ENCODE measurements at places on chromosomes 1 and 21.

DNA sequence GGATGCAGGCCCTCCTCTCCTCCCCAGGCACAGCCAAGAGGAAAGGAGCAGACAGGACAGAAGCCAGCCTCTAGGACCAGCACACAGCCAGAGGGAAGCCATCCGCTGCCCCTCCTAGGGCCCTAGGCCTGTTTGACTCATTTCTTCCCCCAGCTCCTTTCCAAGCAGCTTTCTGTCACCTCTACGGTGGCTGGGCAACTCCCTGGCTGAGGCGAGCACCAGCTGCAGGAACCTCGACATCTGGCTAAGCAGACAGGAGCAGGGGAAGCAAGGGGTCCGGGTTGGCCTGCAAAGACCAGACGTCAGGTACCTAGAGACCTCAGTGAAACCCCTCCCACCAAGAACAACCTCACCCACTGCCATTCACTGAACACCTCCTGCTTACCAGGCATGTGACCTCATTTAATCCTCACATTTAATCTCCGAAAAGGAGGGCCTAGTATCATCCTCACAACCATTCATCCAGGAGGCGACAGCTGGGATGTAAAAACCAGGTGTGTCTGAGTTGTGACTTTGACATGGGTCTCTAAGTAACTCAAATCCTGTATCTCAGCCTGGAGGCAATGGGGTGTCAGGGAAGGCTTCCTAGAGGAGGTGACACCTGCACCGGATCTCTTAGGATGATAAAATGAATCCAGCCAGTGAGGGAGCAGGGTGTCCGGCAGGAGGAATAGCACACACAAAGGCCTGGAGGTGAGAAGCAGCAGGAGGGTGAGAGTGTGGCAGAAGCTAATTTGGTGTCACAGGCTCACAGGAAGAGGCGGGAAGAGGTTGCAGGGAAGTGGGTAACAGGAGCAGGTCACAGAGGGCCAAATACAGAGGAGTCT lies 5.9 kb downstream of the LRP8 start:
- DNase-seq, result no peak

- DNase-seq, result no peak
Observed at GRCh38 chr1:36836196-36836883, 198.0 kb downstream of the GRIK3 start.

GRCh38 chr1:1779691-1780597 lies 1.7 kb upstream of the NADK start:
- peak; percentile 30 for DNase-seq

- DNase-seq, result no peak
Observed at GRCh38 chr1:47367651-47368050, 34.1 kb downstream of the CMPK1 start.

- no peak for DNase-seq
Observed at GRCh38 chr1:54597455-54598030, 25.8 kb downstream of the FAM151A start.

- DNase-seq, result no peak
Observed at GRCh38 chr1:203225071-203225470, 4.4 kb downstream of the CHIT1 start.

DNA sequence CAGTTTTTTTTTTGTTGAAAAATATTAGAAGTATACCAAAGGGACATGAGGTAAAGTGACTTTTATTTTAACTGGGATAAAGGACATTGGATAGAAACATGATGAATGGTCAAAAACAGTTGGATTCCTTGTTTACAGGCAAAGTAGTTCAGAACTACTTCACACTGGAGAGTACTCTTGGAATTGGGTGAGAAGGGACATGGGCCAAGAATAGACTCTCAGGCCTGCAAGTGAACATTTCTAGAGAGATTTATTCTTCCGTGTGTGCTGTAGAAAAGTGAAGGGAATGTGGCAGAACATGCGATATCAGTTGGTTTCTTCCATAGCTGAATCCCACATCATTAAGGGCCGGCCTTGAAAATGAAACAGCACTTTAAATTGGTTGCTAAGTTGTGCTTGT lies 290.5 kb downstream of the ADGRL2 start:
- DNase-seq, result no peak

- DNase-seq, result no peak
Observed at GRCh38 chr21:40768056-40768455, 78.9 kb downstream of the DSCAM start.

- no peak for DNase-seq
Observed at GRCh38 chr1:225844236-225845061, 34.5 kb downstream of the EPHX1 start.

- peak; percentile 83 for DNase-seq
Observed at GRCh38 chr1:204431310-204432184, 19.9 kb upstream of the PPP1R15B start.

GRCh38 chr1:153805042-153805745 lies 30.0 kb downstream of the SLC27A3 start:
- no peak for DNase-seq

GRCh38 chr1:56081173-56081572 lies 498.2 kb downstream of the PLPP3 start:
- no peak for DNase-seq

DNA sequence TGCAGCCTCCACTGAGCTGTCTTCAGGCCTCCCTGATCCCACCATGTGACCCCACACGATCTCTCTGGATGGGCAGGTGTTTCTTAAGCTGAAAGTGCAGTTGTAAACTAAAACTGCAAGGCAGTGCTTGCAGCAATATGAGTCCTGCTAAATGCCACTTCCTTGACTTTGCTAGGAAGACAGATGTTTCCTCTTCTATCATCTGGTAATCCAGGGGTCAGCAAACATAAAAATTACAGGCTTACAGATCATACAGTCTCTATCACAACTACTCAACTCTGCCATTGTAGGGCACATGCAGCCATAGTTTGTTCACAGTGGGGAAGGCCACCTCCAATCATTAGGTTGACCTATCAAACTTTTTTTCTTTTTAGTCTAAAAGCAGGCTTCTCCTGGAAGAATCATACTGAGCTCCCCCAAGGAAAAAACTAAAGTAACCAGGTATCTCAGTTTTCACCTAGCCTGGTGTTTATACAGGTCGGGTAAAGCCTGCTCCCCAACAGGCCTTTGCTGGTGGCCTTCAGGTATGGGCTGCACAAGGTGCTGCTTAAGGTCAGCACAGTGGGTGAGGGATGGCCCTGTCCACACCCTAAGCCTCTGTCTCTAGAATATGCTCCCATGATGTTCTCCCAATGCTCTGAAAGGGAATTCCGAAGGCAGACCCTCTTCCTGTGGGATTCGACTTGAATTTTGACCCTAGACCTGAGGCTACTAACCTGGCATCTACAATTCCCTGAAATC lies 10.8 kb downstream of the ABCA4 start:
- DNase-seq, result no peak

DNA sequence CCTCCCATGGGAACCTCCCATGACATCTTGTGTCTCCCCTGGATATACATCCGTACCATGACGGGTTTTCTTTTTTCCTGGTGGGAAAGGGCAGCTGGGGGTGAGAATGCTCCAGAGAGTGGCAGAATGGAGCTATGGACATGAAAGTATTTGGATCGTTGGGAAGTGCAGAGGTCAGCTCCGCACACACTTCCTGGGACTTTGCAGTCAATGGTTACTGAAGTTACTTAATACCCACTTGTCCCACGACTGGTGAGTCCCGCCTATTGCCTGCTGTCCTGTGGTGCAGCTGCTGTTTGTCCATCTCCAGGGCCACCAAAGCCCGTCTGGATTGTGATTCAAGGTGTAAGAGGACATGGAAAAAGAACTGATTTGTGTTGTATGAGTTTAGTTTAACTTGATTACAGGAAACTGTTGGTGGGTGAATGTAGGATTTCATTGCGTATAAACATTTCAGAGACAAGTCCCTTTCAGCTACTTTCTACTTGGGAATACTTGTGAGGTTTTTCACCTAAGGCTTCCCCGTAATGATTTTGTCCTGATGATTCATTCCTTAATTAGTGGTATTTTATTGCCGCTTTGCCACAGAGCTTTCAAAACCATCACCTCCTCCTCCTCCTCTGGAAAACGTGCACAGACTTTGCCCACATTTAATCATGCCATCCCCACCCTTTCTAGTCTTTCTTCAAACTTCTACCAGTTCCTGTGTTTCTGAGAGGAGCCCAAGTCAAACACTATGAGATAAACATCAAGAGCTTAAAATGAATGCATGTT lies 308.8 kb downstream of the KIF26B start:
- DNase-seq, result no peak

DNA sequence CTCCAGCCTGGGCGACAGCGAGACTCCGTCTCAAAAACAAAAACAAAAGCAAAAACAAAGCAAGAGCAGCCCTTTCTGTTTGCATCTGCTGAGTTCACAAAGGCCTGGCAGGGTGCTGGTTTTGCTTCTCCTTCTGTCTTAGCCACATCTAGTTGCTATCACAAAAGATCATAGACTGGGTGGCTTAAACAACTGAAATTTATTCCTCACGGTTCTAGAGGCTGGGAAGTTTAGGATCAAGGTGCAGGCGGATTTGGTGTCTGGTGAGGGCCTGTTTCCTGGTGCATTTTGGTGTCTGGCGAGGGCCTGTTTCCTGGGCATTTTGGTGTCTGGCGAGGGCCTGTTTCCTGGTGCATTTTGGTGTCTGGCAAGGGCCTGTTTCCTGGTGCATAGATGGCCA lies 471.3 kb downstream of the CAMTA1 start:
- DNase-seq, result no peak

DNA sequence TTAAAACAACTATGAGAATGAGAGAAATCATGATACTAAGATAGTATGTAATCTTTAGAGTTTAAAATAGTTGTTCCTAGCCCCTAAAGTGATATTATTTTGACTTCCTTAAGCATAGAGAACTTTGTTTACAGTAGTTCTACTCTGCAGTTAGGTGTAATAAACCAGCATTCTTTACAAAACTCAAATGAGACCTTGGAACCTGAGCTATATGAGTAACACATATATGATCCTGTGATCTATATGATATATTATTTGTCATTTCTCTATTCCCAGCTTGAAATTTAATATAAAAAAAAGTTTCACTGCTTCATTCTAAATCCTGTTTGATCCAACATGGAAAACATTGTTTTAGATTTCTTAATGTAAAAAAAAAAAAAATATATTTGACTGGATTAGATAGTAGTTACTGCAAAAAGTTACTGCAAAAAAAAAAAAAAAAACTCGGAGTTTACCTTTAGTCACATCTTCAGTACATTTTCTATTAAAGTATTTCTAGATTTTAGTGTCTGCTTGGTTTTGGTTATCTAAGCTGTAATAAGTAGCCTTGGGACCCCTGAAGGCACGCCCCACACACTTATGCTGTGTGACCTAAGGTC lies 463.8 kb downstream of the USP25 start:
- DNase-seq, result no peak

- DNase-seq, result no peak
Observed at GRCh38 chr1:30464187-30464617, 259.2 kb downstream of the MATN1 start.

- no peak for DNase-seq
Observed at GRCh38 chr1:161162052-161162451, 2.8 kb downstream of the USP21 start.

DNA sequence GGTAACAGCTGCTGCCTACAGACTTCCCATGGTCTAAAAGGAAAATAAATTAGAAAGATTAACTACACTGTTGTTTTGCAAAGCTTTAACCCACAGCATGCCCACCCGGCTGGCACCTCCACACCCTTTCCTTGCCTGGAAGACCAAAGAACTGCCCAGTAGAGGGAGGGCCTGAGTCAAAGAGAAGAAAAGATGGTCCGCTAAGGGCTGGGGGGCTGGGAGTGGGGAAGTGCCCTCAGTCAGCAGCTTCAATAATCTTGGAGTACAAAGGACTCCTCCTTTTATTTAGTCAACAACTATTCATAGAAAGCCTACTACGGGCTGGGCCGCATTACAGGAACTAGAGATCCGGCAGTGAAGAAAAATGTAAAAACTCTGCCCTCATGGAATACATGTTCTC lies 40.6 kb downstream of the ERI3 start:
- DNase-seq, result no peak

- no peak for DNase-seq
Observed at GRCh38 chr1:115258302-115258866, 79.7 kb downstream of the NGF start.

DNA sequence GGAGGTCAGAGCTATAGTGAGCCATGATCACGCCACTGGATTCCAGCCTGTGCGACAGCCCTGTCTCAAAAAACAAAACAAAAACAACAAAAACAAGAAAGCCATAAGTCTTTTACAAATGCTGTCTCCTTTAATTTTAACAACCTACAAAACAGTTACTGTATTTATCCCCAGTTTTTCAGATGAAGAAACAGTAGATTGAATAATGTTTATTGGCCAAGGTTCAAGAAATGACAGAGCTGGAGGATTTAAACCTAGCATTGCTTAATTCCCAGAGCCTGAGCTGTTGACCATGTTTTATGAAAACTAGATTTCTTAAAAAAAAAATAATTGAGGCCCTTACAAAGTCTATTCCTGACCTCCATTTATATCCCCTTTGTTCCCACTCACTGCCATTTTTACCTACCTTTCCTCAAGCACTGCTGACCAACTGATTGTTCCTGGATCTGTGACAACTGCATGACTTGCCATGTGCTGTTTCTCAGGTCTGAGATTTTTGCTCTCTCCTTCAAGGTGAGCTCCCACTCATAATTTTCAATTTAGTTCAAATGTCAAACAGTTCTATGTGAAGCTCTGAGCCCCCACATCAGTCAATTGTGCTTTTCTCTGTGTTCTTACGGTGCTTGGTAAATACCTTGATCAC lies 140.8 kb downstream of the CHRM3 start:
- DNase-seq, result no peak

GRCh38 chr21:25176637-25177412 lies 430.5 kb downstream of the MRPL39 start:
- DNase-seq, result no peak

GRCh38 chr1:41892301-41892781 lies 26.4 kb downstream of the HIVEP3 start:
- DNase-seq, result no peak

DNA sequence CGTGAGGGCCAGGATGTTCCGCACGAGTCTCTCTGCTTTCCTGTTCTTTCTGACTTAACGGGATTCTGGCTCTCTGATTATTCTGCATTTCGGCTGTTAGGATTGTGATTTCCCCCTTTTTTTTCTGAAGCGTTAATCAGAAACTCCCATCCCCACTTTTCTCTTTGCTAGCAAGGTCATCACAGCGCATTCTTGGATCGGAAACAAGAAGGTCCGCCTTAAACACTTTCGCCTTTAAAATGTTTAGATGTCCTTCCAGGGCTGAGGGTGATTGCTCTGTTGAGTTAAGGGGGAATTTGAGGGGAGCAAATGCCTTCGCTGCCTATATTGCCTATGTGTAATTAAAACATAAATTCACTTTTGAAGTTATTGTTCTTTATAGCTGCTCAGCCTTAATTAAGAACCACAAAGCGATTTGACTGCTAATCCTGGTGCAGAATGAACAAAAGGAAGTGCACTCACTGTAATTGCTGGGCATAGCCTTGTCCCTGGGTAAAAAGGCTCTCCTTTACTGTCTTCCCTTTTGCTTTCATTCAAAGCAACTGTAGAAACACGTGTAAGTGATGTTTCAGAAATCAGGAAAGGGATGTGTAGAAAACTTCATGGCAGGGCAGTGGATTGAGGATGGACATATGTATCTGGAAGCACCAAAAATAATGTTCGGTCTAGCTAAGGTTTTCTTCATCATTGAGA lies 1.2 kb downstream of the LAMC1 start:
- no peak for DNase-seq

- no peak for DNase-seq
Observed at GRCh38 chr1:33762109-33762830, 101.6 kb upstream of the HMGB4 start.

GRCh38 chr1:201769966-201770365 lies 59.0 kb upstream of the IPO9 start:
- no peak for DNase-seq

GRCh38 chr1:47705517-47706130 lies 267.8 kb downstream of the FOXD2 start:
- DNase-seq, result no peak

- no peak for DNase-seq
Observed at GRCh38 chr21:43806017-43806710, 16.8 kb downstream of the RRP1 start.

- DNase-seq, result no peak
Observed at GRCh38 chr1:44108971-44109370, 9.7 kb upstream of the KLF17 start.
